ENCODE measurements at places on chromosomes 3 and 15.

GRCh38 chr3:165669967-165670366, 167.3 kb downstream of the BCHE start:
- no peaks in the 10 kb centered on the region for H3K36me3 ChIP-seq
- no peak overlapping the region for H3K27ac ChIP-seq
- no peak for DNase-seq
- no peaks in the 10 kb centered on the region for H3K27me3 ChIP-seq

- H3K27ac ChIP-seq = peak overlapping the region; percentile 91
- DNase-seq = peak; percentile 55
- no peaks in the 10 kb centered on the region for H3K27me3 ChIP-seq
- H3K4me3 ChIP-seq = peak overlapping the region; percentile 81
- peaks cover 43% of the 10 kb centered on the region for H3K4me1 ChIP-seq
- peaks cover 44% of the 10 kb centered on the region for H3K36me3 ChIP-seq
These were observed 1.4 kb downstream of the MBNL1 start for GRCh38 chr3:152269831-152270734.

- H3K4me3 ChIP-seq = no peak overlapping the region
- peaks cover 45% of the 10 kb centered on the region for H3K4me1 ChIP-seq
- no peaks in the 10 kb centered on the region for H3K27me3 ChIP-seq
- no peak overlapping the region for H3K27ac ChIP-seq
- peaks cover 39% of the 10 kb centered on the region for H3K36me3 ChIP-seq
- DNase-seq = no peak
These were observed 30.0 kb downstream of the TARS3 start for GRCh38 chr15:101694261-101694660.

- no peak overlapping the region for H3K4me3 ChIP-seq
- H3K4me1 ChIP-seq = no peaks in the 10 kb centered on the region
- H3K27me3 ChIP-seq = peaks cover 3% of the 10 kb centered on the region
These were observed 706.2 kb downstream of the GRM7 start for GRCh38 chr3:7567160-7567559.

DNA sequence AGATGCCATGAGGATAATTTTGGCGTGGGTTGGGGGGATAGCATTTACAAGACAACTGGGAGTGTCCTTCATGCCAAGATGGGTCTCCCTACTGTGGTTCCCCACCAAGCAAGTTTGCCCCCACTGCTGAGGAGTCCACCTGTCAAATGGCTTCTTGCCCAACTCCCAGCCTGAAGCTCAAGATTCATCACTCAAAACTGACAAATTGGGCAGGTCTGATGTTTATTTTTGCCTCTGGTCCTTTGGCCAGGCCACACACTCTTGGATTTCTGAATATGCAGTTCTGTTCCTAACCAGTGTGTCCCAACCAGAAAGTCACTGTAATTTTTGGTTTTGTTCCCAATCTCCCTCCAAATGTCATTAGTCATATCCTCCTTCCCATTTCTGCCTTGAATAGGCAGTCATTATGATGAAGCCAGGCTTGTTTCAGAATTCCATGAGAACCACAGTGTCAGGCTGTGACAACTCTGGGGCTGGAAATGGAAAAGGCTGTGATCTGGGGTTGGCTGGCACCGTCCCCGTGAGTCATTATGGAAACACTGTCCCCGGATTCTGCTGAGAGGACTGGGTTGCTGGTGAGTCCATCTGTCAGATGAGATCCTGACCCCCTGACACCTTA, 29.3 kb upstream of the MEF2A start:
- DNase-seq = no peak
- no peaks in the 10 kb centered on the region for H3K4me1 ChIP-seq
- no peaks in the 10 kb centered on the region for H3K36me3 ChIP-seq
- H3K4me3 ChIP-seq = no peak overlapping the region
- H3K27ac ChIP-seq = no peak overlapping the region
- no peaks in the 10 kb centered on the region for H3K27me3 ChIP-seq

DNA sequence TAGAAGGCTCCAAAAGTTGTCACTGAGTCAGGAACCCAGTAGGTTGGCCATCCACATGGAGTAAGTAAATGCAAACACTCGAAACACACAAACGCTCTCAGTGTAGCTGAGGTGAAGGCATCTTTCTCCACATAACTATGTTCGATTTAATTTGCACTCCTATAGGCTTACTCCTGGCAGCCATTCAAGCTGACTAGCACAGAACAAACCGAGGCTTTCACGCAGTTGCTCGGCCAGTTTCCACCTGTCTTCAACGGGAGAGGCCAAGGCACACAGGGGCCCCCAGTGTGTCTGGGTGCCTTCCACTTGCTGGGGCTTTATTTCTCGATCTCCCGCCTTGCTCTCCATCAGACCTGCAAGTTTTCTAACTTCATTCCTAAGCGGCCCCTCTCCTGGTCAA, 18.9 kb downstream of the RGMA start:
- H3K36me3 ChIP-seq = no peaks in the 10 kb centered on the region
- peaks cover 15% of the 10 kb centered on the region for H3K4me1 ChIP-seq
- H3K27ac ChIP-seq = no peak overlapping the region
- no peak for DNase-seq
- H3K27me3 ChIP-seq = peaks cover 29% of the 10 kb centered on the region
- H3K4me3 ChIP-seq = no peak overlapping the region

GRCh38 chr3:129230311-129231019, 18.9 kb upstream of the COPG1 start:
- H3K36me3 ChIP-seq = no peaks in the 10 kb centered on the region
- peaks cover 17% of the 10 kb centered on the region for H3K4me1 ChIP-seq
- H3K4me3 ChIP-seq = no peak overlapping the region
- peak overlapping the region; percentile 31 for H3K27ac ChIP-seq

DNA sequence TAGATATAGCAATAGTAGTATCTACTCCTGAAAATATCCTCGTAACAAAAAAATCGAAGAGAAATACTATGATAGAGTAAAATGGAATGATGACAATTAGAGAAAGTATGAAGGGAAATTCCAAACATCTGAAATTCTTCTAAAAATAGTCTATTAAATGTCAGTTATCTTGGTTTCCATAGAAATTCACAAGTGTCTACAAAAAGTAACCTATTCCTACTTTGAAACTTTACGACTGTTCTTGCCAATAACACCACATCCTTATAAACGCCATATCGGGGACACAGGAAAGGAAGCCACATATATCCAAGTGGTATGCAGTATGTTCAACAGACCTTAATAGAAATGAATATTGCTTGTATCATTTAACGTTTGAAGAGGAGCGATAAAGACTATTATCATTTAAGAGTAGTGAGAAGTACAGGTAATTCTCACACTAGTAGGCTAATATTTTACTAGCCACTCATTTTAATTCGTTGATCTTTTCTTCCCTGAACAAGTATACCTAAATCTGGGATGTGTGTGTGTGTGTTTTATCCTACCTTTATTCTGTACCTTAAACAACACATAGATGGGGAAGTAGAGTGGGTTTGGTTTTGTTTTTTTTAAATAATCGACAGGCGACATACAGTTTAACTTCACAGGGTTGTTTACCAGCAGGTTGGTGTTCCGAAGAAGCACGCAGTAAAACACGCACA, 1.2 kb downstream of the GPR176 start:
- no peak overlapping the region for H3K27ac ChIP-seq
- peaks cover 20% of the 10 kb centered on the region for H3K27me3 ChIP-seq
- peaks cover 10% of the 10 kb centered on the region for H3K4me1 ChIP-seq
- peak overlapping the region; percentile 30 for H3K4me3 ChIP-seq
- DNase-seq = no peak

DNA sequence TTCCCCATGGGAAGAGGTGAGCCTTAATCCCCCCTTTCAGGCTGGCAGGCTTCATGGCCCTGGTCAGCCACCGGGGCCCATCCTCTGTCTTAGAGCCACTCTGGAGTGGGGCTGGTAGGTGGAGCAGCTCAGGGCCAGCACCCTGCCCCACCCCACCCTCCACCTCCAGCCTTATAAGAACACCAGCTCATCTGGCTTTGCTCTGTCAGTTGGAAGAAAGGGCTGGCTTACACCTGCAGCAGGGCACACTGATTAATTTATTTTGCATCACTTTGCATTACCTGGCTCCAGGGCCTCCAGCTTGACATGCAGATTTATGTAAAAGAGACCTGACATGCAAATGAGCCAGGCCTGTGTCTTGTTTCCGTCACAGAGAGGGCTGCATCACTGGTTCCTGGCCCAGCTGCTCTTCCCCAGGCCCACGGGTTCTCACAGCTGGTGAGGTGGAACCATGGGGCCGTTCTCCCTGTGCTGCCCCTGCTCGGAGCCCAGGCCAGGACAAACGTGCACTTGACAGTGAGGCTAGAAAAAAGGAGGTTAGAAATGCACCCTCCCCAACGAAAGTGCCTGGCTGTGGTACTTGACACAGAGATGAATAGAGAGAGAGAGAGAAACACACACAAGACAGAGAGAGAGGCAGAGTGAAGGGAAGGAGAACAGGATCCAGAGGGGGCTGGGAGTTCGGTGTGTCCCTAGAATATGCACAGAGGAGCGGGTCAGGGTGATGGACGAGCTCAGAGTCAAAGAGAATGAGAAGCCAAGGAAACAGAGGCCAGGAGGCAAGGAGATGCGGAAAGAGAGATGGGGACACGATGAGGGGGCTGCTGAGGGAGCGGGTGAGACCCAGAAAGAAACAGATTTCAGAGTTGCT, 44.5 kb upstream of the MAGEF1 start:
- peaks cover 2% of the 10 kb centered on the region for H3K4me1 ChIP-seq
- no peaks in the 10 kb centered on the region for H3K36me3 ChIP-seq
- H3K4me3 ChIP-seq = no peak overlapping the region
- DNase-seq = no peak
